ENCODE measurements at places on chromosomes 2 and 18. TPM values are rescaled to one million over a fixed set of nuclear protein-coding genes. Genes with fewer than 3 reads are reported as not detected.

The GBX2 gene
- not detected for total RNA-seq

DNA sequence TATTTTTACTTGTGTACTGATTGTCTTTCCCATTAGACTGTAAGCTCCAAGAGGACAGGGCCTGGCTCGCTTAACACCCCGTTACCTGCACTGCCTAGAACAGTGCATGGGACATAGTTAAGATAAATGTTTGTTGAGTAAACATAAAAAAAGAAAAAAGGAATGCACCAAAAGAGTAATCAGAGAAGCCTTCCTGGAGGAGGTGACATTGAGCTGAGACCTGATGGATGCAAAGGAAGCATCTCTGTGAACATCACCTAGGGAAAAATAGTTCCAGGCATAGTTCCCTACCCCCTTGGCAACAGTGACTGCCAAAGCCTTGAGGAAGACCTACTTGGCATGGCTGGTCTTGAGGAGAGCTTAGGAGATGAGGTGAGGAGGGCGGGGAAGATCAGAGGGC is 924 bp upstream of the TFCP2L1 start:
- DNase-seq: no peak
- H3K4me3 ChIP-seq: no peak overlapping the region

GRCh38 chr2:162164802-162165201 is 12.8 kb upstream of the GCG start:
- peaks cover 15% of the 10 kb centered on the region for H3K4me1 ChIP-seq
- H3K36me3 ChIP-seq: no peaks in the 10 kb centered on the region
- H3K27ac ChIP-seq: no peak overlapping the region
- H3K27me3 ChIP-seq: peaks cover 42% of the 10 kb centered on the region
- DNase-seq: no peak
- H3K4me3 ChIP-seq: no peak overlapping the region

DNA sequence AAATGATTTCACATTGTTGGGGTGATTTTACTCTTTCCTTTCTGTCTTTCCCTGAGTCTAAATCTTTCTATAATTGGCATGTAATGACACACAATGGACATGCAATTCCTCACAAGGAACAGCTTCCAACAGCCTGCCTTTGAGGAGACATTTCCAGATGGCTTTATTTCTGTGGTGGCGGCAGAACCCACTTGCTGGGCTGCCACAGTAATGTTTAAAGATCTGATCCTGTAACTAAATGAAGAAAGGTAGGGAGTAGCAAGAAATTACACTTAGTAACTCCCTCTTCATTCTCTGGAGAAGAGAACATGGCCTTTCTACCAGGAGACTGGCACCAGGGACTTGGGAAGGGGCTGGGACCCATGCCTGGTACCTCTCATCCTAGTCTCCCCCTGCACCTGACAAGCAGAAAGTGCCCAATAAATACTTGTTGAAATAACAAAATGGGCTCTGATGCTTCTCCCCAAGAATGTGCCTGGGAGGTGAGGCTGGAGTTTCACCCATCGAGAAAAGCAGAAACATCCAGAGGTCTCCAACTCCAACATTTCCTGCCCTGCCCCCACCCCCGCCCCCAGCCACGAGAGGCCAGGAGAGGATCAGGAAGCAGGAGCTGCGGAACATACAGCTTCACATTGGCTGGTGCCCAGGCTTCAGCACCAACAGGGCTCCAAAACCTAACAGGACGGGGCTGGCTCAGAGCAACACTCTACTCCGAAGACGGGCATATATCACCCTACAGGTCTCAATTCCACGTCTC is 92.1 kb downstream of the PXDN start:
- H3K36me3 ChIP-seq: no peaks in the 10 kb centered on the region
- no peak overlapping the region for H3K27ac ChIP-seq
- no peaks in the 10 kb centered on the region for H3K27me3 ChIP-seq
- DNase-seq: no peak
- H3K4me1 ChIP-seq: no peaks in the 10 kb centered on the region

- H3K36me3 ChIP-seq: no peaks in the 10 kb centered on the region
- peaks cover 12% of the 10 kb centered on the region for H3K27me3 ChIP-seq
- H3K4me3 ChIP-seq: no peak overlapping the region
- DNase-seq: no peak
- H3K4me1 ChIP-seq: no peaks in the 10 kb centered on the region
- H3K27ac ChIP-seq: no peak overlapping the region
Measured at GRCh38 chr2:30786923-30787685, 20.1 kb downstream of the CAPN13 start.

DNA sequence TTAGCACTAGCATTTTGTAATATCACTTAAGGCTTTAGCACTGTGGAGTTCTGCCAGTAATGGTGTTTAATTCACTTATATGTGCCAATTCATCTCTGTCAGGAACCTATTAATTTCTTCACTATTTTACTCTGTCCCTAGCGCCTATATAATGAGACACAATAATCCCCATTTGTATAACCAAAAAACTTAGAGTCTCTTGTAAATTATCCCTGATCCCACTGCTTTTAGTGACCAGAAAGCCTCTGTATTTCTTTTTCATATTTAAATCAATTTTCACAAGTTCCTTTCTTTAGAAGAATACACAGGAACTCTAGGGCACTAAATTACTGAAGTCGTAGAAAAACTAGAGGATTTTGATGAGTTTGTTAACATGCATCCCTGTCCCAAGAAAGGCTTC is 242.7 kb upstream of the NRP2 start:
- no peak overlapping the region for H3K4me3 ChIP-seq
- DNase-seq: no peak
- H3K4me1 ChIP-seq: peaks cover 5% of the 10 kb centered on the region

DNA sequence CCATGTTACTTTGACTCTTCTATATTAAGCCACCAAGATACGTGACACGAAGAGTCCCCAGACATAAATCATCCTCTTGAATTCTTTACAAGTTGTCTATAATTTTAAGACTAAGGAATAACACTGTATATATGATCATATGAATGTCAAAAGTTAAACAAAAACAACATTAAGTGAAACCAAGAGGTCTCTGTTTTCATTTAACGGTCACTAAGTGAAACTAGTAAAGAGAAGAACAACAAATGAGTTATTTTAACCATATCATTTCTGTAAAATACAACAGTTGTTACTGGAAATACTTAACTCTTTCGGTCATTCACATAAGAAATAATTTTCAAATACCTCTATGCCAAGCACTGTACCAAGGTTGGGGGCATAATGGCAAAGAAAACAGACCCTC is 45.7 kb upstream of the STK17B start:
- H3K27me3 ChIP-seq: no peaks in the 10 kb centered on the region
- no peak for DNase-seq
- H3K36me3 ChIP-seq: peaks cover 8% of the 10 kb centered on the region
- no peak overlapping the region for H3K27ac ChIP-seq

GRCh38 chr2:234286956-234287355 is 209.9 kb downstream of the ARL4C start:
- H3K4me1 ChIP-seq: peaks cover 68% of the 10 kb centered on the region
- H3K36me3 ChIP-seq: peaks cover 21% of the 10 kb centered on the region
- DNase-seq: no peak
- H3K27ac ChIP-seq: no peak overlapping the region

The ACAA2 gene
- total RNA-seq: 82.9 TPM

DNA sequence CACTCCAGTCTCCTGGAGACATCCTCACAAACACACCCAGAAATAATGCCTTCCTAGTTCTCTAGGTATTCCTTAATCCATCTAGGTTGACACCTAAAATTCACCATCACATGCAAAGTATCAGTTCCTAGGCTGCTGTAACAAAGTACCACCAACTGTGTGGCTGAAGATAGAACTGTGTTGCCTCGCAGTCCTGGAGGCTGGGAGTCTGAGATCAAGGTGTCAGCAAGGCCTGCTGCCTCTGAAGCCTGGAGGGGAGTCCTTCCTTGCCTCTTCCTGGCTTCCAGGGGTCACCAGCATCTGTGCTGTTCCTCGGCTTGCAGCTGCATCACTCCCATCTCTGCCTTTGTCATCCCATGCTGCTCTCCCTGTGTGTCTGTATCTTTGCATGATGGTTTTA is 36.3 kb upstream of the TMEM131 start:
- H3K4me1 ChIP-seq: peaks cover 8% of the 10 kb centered on the region
- no peaks in the 10 kb centered on the region for H3K27me3 ChIP-seq
- H3K27ac ChIP-seq: no peak overlapping the region
- no peaks in the 10 kb centered on the region for H3K36me3 ChIP-seq

The NYAP2 gene
- total RNA-seq: not detected

DNA sequence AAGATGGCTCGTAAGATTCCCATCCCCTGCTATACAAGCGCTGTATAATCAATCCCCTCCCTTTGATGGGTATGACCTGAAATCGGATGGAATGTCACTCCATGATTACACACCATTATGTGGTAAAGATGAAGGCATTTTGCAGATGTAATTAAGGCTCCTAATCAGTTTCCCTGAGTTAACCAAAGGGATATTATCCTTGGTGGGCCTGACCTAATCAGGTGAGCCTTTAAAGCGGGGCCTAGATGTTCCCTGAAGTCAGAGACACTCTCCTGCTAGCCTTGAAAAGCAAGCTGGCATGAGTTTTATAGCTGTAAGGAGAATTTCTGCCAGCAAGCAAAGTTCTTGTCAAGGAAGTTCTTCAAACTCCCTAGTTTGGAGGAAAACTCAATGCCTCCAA is 223.8 kb upstream of the FN1 start:
- H3K27ac ChIP-seq: no peak overlapping the region
- no peaks in the 10 kb centered on the region for H3K36me3 ChIP-seq

GRCh38 chr2:118850901-118851415 is 3.5 kb upstream of the EN1 start:
- no peak overlapping the region for H3K4me3 ChIP-seq
- peaks cover 2% of the 10 kb centered on the region for H3K4me1 ChIP-seq
- DNase-seq: no peak
- H3K27me3 ChIP-seq: peaks cover 76% of the 10 kb centered on the region

DNA sequence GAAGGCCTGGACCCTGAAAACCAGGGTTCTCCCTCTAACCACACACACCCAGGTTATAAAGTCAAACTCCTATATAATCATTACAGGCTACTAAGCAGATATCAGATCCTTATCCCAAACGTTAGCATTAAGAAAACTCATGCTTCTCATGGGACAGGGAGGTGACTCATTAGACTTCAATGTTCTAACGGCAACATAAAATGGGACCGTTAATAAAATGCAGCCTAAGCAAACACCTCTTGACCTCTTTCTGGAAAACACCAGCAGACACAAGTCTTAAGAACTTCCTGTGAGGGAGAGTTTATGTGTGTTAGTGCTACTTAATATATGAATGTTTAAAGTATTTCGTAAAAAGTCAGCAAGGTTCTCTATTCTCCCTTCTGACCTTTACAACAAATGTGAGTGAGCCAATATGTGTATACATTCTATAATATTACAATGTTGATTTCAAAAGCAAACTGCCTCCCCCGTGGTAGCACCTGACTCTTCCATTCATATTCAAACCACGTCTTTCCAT is 31.7 kb downstream of the LPIN2 start:
- no peak for DNase-seq
- no peaks in the 10 kb centered on the region for H3K27me3 ChIP-seq
- peaks cover 24% of the 10 kb centered on the region for H3K36me3 ChIP-seq
- H3K4me1 ChIP-seq: peaks cover 84% of the 10 kb centered on the region
- H3K27ac ChIP-seq: peak overlapping the region; percentile 91

DNA sequence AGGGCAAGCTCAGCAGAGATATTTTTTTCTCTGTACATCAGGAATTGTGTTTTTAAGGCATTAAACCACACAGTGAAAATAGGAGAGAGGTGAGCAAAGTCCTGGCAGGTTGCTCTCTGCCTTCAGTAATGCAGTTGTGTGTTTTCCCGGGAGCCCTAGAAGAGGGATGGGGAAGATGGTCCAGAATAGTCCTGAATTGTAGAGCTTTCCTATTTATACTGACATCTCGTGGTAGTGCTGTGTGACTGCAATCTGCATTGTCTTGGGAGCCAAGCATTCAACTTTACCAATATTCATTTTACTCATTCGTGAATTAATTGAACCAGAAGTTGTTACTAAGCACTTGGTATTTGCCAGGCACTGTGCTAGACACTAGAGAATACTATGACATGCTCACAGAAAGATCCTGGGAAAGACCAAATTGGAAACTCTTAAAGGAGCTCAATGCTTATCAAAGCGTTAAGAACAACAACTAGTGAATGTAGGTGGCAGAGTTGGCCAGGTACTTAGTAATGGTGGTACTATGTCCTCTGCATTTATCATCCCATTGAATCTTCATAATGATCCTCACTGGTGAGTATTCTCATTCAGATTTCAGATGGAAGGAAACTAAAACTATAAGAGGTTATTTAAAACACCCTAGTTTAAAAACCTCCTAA is 214.6 kb downstream of the TRIB2 start:
- no peak overlapping the region for H3K27ac ChIP-seq
- H3K4me1 ChIP-seq: peaks cover 12% of the 10 kb centered on the region
- DNase-seq: no peak
- no peak overlapping the region for H3K4me3 ChIP-seq
- peaks cover 47% of the 10 kb centered on the region for H3K27me3 ChIP-seq
- no peaks in the 10 kb centered on the region for H3K36me3 ChIP-seq

- no peaks in the 10 kb centered on the region for H3K36me3 ChIP-seq
- peaks cover 42% of the 10 kb centered on the region for H3K27me3 ChIP-seq
- H3K4me1 ChIP-seq: peaks cover 7% of the 10 kb centered on the region
- H3K4me3 ChIP-seq: no peak overlapping the region
Measured at GRCh38 chr2:24008672-24009366, 1.1 kb upstream of the MFSD2B start.
